ENCODE measurements at places on chromosomes 12 and 14.
A peak's percentile ranks its signal among the peaks of the same experiment; 100 is the strongest.

DNA sequence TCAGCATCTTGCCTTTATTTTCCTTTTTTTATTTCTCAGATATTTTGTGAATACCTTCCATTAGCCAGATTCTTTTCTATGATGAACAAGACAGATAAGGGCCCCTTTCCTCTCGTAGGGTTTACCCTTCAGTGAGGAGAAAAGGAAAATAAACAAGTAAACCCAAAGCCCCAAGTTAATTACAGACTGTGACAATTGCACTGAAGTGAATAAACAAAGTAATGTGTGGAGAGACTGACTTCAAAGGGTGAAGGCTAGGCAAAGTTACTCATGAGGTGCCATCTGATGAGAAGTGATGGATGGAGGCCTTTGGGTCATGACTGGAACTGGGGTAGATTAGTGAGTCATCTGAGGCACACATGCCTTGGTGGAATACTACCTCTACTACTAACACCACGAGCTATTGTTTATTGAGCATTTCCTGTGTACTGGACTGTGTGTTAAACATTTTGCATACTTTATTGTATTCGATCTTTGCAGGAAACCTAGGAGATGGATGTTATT, 143.4 kb upstream of the PRICKLE1 start:
- no peaks in the 10 kb centered on the region for H3K27me3 ChIP-seq
- no peak overlapping the region for H3K4me3 ChIP-seq
- H3K36me3 ChIP-seq = no peaks in the 10 kb centered on the region
- no peak for DNase-seq
- H3K4me1 ChIP-seq = no peaks in the 10 kb centered on the region
- no peak overlapping the region for H3K27ac ChIP-seq

DNA sequence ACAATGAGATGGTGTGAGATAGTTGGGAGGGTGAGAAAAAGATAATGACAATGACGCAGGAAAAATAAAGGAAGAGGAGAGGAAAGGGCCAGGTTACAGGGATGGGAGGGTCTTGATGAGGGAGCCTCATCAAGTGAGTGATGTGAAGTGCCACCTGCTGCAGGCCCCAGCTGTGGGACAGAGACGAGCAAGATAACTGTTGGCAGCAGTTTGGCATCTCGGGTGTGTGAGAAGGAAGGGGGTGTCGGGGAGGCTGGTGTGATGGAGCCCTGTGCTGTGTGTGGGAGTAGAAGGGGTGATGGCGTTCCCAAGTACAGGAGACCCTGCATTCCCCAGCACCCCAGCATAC, 11.4 kb upstream of the TAC3 start:
- no peaks in the 10 kb centered on the region for H3K4me1 ChIP-seq
- H3K27me3 ChIP-seq = no peaks in the 10 kb centered on the region

DNA sequence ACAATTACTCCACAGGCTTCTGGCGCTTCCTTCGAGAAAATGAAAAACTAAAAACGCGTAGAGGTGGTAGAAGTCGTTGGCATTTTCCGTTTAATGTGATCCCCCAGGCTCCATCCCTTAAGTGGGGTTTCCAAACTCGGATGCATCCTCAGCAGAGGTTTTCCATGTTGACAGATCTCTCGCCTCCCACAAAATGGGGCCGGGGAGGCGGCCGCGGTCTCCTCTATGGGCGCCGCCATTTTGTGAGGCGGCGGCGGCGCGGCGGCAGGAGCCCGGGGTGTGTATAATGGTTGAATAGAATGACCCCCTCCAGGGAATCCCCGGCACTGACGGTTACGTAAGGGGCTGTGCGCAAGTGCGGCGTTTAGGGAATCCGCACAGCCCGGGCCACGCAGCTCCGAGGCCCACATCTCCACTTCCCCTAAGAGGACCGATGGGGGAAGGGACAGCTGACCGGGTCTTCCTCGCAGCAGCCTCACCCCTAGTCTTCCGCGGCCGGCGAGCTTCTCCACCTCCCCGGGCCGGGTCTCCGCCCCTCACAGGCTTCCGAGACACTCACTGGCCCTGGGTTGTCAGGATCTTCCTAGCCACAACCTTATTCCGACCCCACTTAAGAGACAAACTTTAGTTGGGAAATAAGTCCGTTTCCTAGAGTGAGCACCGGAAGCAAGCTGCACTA, 2.1 kb upstream of the ARID2 start:
- H3K36me3 ChIP-seq = no peaks in the 10 kb centered on the region
- peak; percentile 93 for DNase-seq
- H3K27ac ChIP-seq = peak overlapping the region; percentile 99
- no peaks in the 10 kb centered on the region for H3K27me3 ChIP-seq

DNA sequence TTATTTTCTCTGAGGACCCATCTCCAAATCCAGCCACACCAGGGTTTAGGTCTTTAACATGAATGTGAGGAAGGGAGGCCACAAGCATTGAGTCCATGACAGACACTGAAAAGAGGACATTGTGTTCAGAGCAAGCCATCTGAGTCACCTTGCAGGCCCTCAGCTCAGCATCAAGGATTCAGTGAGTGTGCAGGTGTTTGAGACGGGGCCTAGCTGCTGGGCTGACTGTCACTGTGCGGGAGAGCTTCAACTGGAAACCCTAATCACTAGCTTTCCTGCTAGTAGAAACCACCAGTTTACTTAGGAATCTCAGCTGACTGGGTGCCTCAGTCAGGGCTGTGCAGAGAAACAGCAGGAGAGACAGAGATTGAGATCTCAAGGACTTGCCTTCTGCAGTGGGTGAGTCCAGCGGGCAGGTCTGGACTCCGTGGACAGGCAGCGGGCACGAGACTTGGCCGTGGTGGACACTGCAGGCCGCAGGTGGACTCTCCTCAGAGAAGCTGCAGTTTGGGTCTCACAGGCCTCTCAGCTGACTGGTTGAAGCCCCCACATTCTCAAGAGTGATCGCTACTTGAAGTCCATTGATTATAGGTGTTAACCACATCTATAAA, 86.1 kb upstream of the DYNC1H1 start:
- DNase-seq = no peak
- H3K27ac ChIP-seq = no peak overlapping the region
- H3K36me3 ChIP-seq = no peaks in the 10 kb centered on the region
- H3K27me3 ChIP-seq = no peaks in the 10 kb centered on the region

GRCh38 chr14:21768116-21768874, 94.7 kb upstream of the OR4E1 start:
- H3K4me3 ChIP-seq = no peak overlapping the region
- H3K36me3 ChIP-seq = no peaks in the 10 kb centered on the region
- H3K27ac ChIP-seq = no peak overlapping the region
- no peaks in the 10 kb centered on the region for H3K27me3 ChIP-seq
- no peaks in the 10 kb centered on the region for H3K4me1 ChIP-seq
- DNase-seq = no peak

DNA sequence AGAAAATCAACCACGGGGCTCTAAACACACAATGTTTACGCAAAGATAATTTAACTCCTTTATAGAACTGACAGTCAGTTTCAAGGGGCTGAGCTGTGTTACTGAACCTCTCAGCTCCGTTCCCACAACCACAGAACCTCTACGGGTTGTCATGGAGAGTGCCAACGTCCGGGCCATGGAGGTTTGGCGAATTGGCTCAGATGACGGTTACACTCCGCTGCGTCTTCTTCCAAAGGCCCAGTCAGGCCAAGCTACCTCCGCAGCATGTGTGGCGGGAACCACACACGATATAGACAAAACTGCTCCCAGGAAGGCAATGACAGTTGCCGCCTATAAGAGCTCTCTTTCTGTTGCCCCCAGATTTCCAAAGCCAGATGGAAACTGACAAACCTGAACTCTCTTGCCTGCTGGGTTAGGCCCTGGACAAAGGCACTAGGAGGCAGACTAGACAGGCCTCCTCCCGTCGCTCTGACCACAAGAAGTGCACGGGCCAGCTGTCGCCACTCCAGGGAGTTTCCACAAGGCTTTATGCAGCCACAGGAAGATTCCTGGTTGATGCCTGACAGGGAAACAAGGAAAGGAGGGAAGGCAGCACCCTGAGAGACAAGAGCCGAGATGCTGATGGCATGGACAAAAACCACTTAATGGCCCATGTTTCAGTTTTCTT, 30.3 kb downstream of the CCDC88C start:
- H3K4me1 ChIP-seq = peaks cover 4% of the 10 kb centered on the region
- no peaks in the 10 kb centered on the region for H3K36me3 ChIP-seq
- peak overlapping the region; percentile 37 for H3K27ac ChIP-seq

GRCh38 chr12:26106347-26106746, 18.5 kb downstream of the BHLHE41 start:
- no peak for DNase-seq
- H3K36me3 ChIP-seq = no peaks in the 10 kb centered on the region
- H3K27ac ChIP-seq = no peak overlapping the region
- H3K27me3 ChIP-seq = no peaks in the 10 kb centered on the region
- no peak overlapping the region for H3K4me3 ChIP-seq

GRCh38 chr12:66899588-66899987, 220.7 kb upstream of the GRIP1 start:
- no peak for DNase-seq
- H3K4me3 ChIP-seq = no peak overlapping the region
- H3K36me3 ChIP-seq = no peaks in the 10 kb centered on the region
- H3K27me3 ChIP-seq = no peaks in the 10 kb centered on the region
- H3K27ac ChIP-seq = no peak overlapping the region

GRCh38 chr14:50978529-50978871, 34.2 kb upstream of the PYGL start:
- H3K27ac ChIP-seq = no peak overlapping the region
- no peaks in the 10 kb centered on the region for H3K4me1 ChIP-seq
- DNase-seq = no peak
- H3K36me3 ChIP-seq = no peaks in the 10 kb centered on the region

- no peaks in the 10 kb centered on the region for H3K36me3 ChIP-seq
- H3K4me1 ChIP-seq = peaks cover 9% of the 10 kb centered on the region
- H3K27me3 ChIP-seq = no peaks in the 10 kb centered on the region
- H3K4me3 ChIP-seq = no peak overlapping the region
These were observed 68.2 kb downstream of the SRGAP1 start for GRCh38 chr12:63912651-63913050.

- no peak overlapping the region for H3K4me3 ChIP-seq
- H3K36me3 ChIP-seq = no peaks in the 10 kb centered on the region
These were observed 15.4 kb upstream of the PLEKHG3 start for GRCh38 chr14:64688811-64689281.

GRCh38 chr14:96098309-96098998, 59.3 kb downstream of the C14orf132 start:
- peak; percentile 51 for DNase-seq
- no peaks in the 10 kb centered on the region for H3K4me1 ChIP-seq
- H3K27ac ChIP-seq = no peak overlapping the region
- H3K4me3 ChIP-seq = no peak overlapping the region

GRCh38 chr14:65302571-65303189, 109.8 kb upstream of the FUT8 start:
- peak; percentile 39 for DNase-seq
- H3K4me3 ChIP-seq = no peak overlapping the region
- H3K27ac ChIP-seq = peak overlapping the region; percentile 38
- H3K36me3 ChIP-seq = no peaks in the 10 kb centered on the region
- H3K27me3 ChIP-seq = no peaks in the 10 kb centered on the region

DNA sequence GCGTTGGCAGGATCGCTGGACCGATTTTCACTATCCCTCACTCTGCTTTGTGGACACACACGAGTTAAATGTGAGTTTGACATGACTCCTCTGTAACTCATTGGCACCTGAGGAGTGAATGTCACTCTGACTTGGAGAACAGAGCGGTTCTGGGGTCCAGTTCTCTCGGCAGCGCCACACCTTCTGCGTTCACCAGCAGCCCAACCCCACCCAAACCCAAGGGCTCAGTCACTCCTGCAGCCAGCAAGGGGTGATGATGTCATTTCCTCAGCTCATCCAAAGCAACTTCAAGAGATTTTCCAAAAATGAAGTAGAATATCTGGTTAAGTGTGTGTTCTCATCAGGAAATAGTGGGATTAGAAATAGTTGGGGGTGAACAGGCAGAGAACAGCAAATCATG, 36.3 kb downstream of the ADGRD1 start:
- H3K4me3 ChIP-seq = no peak overlapping the region
- no peaks in the 10 kb centered on the region for H3K36me3 ChIP-seq
- no peak for DNase-seq
- H3K27ac ChIP-seq = no peak overlapping the region

- no peak for DNase-seq
- H3K36me3 ChIP-seq = no peaks in the 10 kb centered on the region
- H3K4me3 ChIP-seq = no peak overlapping the region
- no peak overlapping the region for H3K27ac ChIP-seq
These were observed 45.9 kb downstream of the VWF start for GRCh38 chr12:6078398-6079096.

- H3K36me3 ChIP-seq = no peaks in the 10 kb centered on the region
- H3K27me3 ChIP-seq = peaks cover 4% of the 10 kb centered on the region
- peak; percentile 54 for DNase-seq
- H3K4me1 ChIP-seq = peaks cover 3% of the 10 kb centered on the region
- H3K27ac ChIP-seq = peak overlapping the region; percentile 27
These were observed 6.3 kb downstream of the B4GALNT3 start for GRCh38 chr12:466039-466438.

- no peaks in the 10 kb centered on the region for H3K27me3 ChIP-seq
- peak; percentile 77 for DNase-seq
- H3K4me3 ChIP-seq = no peak overlapping the region
- peaks cover 21% of the 10 kb centered on the region for H3K4me1 ChIP-seq
These were observed 3.8 kb upstream of the SIVA1 start for GRCh38 chr14:104749111-104749649.

DNA sequence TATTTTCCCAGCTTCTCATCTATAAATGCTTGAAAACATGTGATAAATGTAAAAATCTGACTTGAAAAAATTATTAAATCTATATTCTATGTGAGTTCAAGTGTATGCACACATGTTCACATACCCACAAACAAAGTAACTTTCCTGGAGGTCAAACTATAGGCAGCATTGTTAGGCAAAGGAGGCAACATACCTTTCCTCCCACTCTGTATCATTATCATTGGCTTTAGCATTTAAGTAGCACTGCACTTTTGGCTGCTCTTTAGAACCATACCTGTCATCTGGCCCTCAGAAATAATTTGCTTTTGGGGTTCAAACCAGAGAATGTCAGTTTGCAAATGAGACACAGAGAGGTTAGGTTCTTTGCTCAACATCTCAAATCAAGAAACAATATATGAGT, 102.4 kb upstream of the CCDC196 start:
- no peaks in the 10 kb centered on the region for H3K36me3 ChIP-seq
- no peak overlapping the region for H3K27ac ChIP-seq
- H3K27me3 ChIP-seq = no peaks in the 10 kb centered on the region
- no peak for DNase-seq
- no peak overlapping the region for H3K4me3 ChIP-seq

DNA sequence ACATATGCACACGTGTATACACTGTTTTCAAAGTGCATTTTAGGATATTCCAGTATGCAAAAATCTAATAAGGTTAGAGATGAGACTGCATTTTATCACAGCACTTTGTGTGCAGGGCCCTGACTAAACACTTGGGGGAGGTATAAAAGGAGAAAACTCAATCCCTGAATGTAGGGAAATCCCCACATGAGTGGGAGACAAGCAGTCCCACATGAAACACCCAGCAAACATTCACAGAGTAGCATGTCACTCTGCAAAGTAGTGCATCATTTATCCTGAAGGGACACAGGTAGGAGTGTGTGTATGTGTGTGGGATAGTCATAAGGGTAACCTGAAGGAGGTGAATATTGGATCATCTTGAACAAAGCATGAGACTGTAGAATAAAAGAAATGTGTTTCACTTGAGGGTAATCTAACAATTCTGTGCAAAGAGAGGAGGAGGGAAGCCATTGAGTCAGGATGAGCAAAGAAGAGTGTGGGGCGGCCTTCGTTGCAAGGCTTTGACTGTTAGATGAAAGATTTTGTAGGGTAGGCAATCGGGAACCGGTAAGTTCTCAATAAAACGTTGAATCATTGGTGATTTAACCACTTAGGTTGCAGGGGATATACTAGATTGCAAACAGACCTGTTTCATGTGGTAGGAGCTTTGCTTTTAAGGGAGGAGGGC, 2.9 kb downstream of the PRPF40B start:
- no peaks in the 10 kb centered on the region for H3K36me3 ChIP-seq
- peak; percentile 4 for DNase-seq
- no peaks in the 10 kb centered on the region for H3K27me3 ChIP-seq
- no peak overlapping the region for H3K4me3 ChIP-seq
- H3K4me1 ChIP-seq = peaks cover 8% of the 10 kb centered on the region
- H3K27ac ChIP-seq = no peak overlapping the region

Measured in colonic mucosa (tissue), 4 donors.